ENCODE measurements at places on chromosomes 5 and 9.
A peak's percentile ranks its signal among the peaks of the same experiment; 100 is the strongest.

DNA sequence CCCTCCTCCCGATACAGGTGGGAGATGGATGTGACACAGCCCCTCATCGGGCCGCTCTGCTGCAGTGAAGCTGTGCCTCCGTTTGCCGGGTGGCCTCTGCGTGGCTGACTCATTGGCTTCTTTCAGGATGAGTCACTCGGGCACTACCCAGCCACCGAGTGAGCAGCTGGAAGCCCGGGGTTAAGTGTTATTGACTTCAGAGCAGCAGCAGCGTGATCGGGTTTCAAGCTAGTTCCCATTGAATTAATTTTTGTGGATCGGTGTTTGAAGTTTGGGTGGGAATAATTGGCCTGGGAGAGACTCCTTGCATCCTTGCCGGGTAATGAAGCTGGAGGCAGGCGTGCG, 266.4 kb upstream of the IRX4 start:
- DNase-seq, result no peak

DNA sequence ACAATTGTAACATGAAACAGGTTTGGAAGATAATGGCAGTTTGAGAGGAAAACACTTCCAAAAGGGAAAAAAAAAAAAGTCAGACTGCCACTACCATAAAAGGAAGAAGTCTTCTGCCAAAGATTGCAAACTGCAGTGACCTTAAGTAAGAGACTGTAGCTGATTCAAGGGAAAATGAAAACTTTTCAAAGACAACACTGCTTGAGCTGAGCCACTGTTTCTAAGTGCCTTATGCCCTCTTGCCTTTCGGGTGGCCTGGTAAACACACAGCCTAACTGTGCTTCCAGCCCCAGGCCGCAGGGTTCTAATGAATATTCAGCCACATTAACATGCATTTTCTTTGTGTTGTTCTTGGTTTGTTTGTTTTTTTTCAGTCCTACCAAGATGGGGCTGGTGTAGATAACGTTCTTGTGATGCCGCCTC, 354.6 kb downstream of the BNC2 start:
- no peak for DNase-seq

DNA sequence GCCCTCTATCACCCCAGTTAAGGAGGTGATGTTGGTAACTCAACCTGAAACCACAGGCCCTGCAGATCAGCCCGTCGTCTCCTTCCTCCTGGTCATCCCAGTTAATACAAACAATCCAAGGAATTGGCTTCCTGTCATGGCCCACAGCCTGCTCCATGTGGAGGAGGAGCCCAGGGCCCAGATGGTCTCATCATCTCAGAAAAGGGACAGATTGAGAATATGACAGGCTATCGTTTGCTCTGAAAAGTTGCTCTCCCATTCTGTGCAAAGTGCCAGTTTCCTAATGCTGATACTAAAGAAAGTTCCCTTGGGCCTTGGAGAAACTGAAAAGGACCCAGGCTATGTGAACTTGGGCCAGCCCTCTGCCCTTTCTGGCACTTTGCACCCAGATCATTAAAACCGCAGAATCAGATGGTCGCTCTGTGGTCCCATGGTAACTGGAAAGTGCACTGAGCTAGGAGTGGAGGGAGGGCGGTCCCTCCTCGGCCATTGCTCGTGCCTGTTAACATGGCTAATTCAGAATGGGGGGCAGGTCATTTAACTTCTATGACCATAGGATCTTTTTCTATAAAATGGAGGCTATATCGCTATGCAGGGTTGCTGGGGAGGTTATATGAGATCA, 675 bp upstream of the SPAAR start:
- DNase-seq, result no peak

GRCh38 chr9:76349865-76350264, 44.4 kb downstream of the RFK start:
- no peak for DNase-seq

GRCh38 chr5:10913841-10914240, 152.8 kb upstream of the DAP start:
- DNase-seq, result peak; percentile 88

GRCh38 chr5:144778561-144778960, 607.9 kb downstream of the KCTD16 start:
- DNase-seq, result no peak

DNA sequence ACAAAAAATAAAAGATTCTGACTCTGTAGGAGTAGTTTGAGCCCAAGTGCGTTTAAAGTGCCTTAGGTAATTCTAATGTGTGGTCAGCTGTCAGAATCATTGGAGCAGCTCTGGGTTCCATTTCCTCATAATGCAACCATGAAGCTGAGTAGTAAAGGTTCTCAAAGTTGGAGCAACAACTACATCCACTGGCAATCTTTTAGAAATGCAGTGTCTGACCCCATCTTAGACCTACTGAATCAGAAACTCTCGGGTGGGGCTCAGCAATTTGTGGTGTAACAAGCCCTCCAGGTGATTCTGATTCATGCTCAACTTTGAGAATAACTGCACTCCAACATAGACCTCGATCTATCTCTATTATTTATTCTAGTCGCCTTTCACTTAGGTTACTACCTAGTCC, 7.6 kb upstream of the ALDH1A1 start:
- peak; percentile 59 for DNase-seq

DNA sequence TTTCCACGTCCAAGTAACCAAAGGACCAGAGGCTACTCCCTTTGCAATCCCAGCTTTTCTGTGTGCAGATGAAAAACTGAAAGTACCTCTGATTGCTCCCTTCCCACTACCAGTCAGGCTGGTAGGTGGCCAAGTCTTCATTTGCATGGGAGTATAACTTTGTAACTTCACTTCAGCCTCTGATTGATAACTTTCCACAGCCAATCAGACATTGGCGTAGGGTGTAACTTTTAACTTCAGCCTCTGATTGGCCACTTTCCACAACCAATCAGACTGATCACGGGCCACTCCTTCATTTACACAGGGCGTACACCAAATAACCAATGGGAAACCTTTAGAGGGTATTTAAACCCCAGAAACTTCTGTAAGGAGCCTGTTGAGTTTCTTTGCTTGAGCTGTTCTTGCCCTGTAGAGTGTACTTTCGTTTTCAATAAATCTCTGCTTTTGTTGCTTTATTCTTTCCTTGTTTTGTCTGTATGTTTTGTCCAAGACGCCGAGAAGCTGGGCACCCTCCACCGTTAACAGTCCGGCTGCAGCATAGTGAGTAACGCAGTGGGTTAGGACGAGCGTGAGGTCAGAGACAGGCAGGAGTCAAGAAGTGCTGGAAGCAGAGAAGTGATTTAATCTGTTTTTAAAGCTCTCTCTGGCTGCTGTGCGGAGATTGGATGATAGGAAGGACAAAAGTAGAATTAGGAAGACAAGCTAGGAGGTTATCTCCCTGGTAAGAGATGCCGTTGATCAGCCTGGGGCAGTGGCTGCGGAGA, 3.5 kb upstream of the EXOSC2 start:
- no peak for DNase-seq
